Hepatocyte (in vitro differentiated cells): ENCODE measurements at places on chromosomes 11 and 22. TPM values are rescaled to one million over a fixed set of nuclear protein-coding genes. Genes with fewer than 3 reads are reported as not detected.

The CCDC188 gene
- not detected in 2 replicates for total RNA-seq

The BAIAP2L2 gene
- 3.3 and 4.4 TPM in 2 replicates for total RNA-seq

The FAM83F gene
- 10.4 and 12.8 TPM in 2 replicates for total RNA-seq

The SMIM35 gene
- total RNA-seq: 0.03 TPM in 1 of 2 replicates, not detected in the other

The SLC22A9 gene
- 36.3 and 36.7 TPM in 2 replicates for total RNA-seq

The CBLIF gene
- total RNA-seq: 60.8 and 83.0 TPM in 2 replicates

The GAS2 gene
- total RNA-seq: 35.2 and 37.0 TPM in 2 replicates

The TRIM34 gene
- total RNA-seq: 10.5 and 14.6 TPM in 2 replicates

The POU2F3 gene
- 0.24 TPM in 1 of 2 replicates, not detected in the other for total RNA-seq

The KIRREL3 gene
- 0.33 TPM in 1 of 2 replicates, not detected in the other for total RNA-seq

The SYCE3 gene
- not detected in 2 replicates for total RNA-seq

The LRRC75B gene
- 16.7 and 19.5 TPM in 2 replicates for total RNA-seq

The B4GALNT4 gene
- 27.8 and 38.8 TPM in 2 replicates for total RNA-seq

The TSGA10IP gene
- not detected in 2 replicates for total RNA-seq

The ALDH3B1 gene
- 11.7 and 15.4 TPM in 2 replicates for total RNA-seq

The UBQLNL gene
- 0.53 and 0.76 TPM in 2 replicates for total RNA-seq

The PRODH gene
- 27.2 and 27.9 TPM in 2 replicates for total RNA-seq

The MS4A6E gene
- total RNA-seq: not detected in 2 replicates

The HTR3B gene
- total RNA-seq: 0.16 and 0.77 TPM in 2 replicates

The IGF2 gene
- 1,323 and 1,507 TPM in 2 replicates for total RNA-seq

The SYT12 gene
- 0.08 and 0.27 TPM in 2 replicates for total RNA-seq

The CABP4 gene
- total RNA-seq: not detected in 2 replicates

The OR4A16 gene
- not detected in 2 replicates for total RNA-seq
